NCI-H69 (cell line): ENCODE measurements at places on chromosomes 12 and 14.

- DNase-seq = peak; percentile 91
These were observed 286.5 kb upstream of the TMPO start for GRCh38 chr12:98228683-98229539.

DNA sequence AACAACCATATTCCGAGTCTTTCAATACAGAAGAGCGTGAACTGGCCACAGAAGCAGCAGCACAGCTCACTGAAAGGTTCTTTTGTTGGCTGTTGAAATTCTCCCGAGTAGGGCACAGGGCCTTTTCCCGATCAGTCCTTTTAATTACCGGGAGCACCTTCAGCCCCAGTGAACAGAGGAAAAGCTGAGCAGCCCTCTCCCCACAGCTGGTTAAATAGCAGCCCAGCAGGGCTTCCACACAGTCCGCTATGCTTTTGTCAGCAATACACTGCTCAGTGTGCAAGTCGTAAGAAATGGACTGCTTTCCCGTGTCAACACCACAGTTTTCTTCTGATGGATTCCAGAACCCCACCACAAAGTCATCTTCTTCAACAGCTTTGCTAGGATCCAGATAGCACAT is 61.3 kb downstream of the DICER1 start:
- no peak for DNase-seq

DNA sequence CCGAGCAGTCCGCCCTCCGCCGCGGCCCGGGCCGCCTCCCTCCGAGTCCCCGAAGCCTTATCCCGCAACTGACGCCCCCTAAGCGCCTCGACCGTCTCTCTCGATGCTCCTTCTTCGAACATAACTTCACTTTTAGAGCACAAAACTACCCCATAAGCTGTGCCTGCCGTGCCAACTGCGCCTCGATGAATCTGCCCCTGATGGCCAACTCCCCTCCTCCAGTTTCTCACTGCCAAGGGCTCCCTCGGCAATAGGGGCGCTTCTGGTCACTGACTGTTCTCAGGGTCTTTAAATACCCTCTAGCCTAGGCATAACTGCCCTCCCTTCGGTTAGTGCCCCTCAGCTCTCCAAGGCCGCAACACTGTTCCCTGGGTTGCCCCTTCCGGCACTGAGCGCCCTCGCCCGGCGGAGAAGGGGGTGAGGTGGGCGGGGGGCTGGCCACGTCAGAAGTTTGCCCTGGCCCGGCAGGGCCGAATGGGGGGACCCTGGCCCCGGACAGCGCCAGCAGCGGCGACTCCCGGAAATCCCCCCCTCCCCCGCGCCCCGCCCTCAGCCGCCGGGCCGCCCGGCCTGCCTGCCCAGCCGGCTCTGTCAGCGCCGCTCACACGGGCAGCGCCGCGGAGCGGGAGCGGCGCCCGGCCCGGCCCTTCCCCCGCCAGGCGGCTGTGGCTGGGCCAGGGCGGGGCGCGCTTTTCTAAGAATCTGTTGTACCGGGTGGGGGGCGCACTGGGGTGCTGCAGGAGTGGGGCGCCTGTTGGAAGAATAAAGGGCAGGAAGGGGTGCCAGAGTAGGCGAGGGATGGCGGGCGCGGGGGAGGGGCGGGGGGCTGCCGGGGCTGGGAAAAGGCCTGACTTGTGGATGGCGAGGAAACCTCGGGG is 10.6 kb downstream of the RARG start:
- peak; percentile 79 for DNase-seq

GRCh38 chr12:59067083-59067482 is 146.8 kb upstream of the LRIG3 start:
- peak; percentile 92 for DNase-seq

DNA sequence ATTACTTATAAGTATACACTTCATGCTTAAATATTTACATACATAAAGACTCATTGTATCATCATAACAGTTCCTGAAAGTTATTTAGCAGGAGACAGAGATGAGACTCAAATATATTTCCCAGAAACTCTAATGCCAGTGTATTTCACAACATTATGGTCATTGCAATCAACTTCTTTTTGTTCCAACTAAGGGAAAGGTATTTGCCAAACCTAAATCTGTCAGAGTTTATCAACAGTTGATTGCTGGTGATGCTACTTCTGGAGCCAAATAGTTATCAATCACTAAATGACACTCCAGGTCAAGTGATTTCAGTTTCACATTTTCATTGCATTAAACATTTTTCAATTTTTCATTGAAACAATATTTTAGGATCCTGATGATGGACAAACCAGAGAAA is 72.1 kb upstream of the AVPR1A start:
- DNase-seq = no peak

DNA sequence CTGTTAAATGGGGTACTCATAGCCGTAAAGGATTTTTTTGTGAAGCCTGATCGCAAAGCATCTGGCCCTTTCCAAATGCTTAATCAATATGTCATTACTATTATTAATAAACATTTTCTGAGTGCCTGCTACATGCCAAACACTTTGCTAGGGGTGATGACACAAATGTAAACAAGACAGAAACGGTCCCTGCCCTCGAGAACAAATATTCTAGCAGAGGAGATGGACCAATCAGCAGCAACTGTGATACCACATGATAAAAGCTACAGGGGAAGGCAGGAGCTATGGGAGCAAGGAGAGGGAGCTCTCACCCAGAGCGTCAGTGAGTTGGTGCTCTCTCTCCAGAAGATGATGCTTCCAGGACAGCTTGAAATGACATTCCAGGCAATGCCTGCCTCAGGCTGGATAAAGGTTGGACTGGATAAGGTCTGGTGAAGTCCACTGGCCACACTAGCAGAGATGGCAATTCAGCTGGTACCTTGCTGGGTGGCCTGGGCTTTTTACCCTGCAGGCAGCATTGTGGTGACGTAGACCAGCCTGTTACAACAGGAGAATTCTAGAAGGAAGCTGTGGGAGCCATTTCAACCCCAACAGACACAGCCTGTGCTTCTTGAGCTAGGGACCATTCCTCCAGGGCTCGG is 41.1 kb downstream of the ERH start:
- DNase-seq = no peak

DNA sequence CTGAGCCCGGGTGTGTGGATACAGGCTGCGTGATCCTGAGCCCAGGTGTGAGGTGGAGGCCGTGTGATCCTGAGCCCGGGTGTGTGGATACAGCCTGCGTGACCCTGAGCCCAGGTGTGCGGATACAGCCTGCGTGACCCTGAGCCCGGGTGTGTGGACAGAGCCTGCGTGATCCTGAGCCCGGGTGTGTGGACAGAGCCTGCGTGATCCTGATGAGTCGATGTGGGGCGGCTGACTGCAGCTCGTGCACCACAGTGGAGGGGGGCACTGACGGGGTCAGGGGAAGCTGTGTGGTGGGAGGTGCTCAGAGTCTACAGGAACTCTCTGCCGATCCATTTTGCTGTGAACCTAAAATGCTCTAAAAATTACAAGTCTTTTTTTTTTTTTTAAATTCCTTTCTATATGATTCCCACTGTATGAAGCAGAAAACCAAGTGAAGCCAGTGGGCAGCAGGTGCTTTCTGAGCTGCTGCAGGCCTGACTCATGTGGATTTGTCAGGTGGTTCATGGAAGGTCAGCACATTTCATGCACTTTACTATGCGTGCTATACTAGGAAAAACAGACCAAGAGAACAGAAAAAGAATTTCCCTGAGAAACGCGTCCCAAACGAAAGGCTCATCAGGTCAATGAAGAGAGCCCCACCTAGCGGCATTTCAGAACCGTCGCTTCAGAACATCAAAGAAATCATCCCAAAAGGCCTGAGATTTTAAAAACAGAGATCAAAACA is 19.3 kb downstream of the BRF1 start:
- no peak for DNase-seq

- DNase-seq = no peak
These were observed 107.1 kb downstream of the MYRFL start for GRCh38 chr12:69932154-69932553.

- no peak for DNase-seq
These were observed 26.9 kb downstream of the JAG2 start for GRCh38 chr14:105141486-105142281.

- peak; percentile 92 for DNase-seq
These were observed 16.4 kb upstream of the ESPL1 start for GRCh38 chr12:53251477-53252348.

- peak; percentile 65 for DNase-seq
These were observed 6.2 kb upstream of the PLEKHH1 start for GRCh38 chr14:67526676-67527459.

DNA sequence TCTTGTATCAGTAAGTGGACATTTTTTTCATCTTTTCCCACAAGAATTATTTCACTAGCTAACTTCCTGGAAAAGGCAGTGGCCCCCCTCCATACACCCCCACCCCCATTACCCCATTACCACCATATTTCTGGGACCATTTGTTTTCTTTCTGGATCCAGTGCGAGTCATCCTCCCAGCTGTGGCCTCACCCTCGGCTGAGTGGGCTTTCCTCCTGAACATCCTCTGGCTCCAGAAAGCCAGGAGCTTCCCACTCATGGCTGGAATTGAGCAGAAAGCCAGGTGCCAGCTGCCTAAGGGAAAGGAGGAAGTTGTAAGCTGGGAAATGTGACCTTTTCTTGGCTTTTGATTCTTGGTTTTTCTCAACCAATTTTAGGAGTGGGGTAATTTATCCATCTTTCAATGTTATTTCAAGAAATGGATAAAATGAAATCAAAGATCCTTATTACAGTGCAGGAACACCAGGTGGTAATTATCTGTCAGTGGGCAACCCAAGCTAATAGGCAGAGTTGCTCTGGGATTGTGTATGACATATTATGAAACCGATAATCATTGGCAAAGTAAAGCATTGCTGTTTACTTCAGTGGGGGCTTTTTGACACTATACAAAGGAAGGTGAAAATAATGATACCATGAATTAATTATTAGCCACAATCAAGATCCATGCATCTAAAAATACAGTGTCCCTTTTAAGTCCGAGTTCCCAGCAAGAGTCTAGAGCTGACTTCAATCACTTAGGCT is 124.6 kb downstream of the KICS2 start:
- peak; percentile 48 for DNase-seq

GRCh38 chr12:103933237-103933636 is 3.0 kb downstream of the HSP90B1 start:
- DNase-seq = peak; percentile 35

DNA sequence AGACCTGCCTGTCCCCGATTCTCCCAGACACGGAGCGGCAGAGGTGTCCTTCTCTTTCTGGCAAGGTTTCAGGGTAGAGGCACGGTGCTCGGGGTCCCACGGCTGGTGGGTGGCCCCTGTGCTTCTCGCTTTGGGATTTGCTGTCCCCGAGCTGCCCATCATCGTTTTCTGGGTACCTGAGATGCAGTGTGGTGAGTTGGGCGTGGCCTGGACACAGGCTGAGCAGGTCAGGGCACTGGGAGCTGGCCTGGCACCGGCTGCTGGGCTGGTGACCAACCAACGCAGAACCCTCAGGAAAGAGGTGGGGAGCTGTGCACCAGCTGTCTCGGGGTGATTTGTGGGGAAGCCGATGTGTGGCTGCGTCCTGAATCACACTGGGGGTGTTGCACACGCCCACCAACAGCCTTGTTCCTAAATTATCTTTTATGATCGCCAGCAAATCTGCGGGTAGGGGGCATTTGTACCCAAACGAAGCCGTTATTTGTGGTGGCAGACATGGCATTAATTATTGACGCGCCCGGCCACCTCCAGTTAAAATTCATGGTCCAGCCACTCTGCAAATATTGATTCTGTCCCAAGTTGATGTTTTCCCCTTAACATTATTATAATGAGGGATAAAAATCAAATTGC is 61.0 kb downstream of the KIF26A start:
- DNase-seq = peak; percentile 88

- no peak for DNase-seq
These were observed 15.1 kb downstream of the CHD8 start for GRCh38 chr14:21440859-21441258.

DNA sequence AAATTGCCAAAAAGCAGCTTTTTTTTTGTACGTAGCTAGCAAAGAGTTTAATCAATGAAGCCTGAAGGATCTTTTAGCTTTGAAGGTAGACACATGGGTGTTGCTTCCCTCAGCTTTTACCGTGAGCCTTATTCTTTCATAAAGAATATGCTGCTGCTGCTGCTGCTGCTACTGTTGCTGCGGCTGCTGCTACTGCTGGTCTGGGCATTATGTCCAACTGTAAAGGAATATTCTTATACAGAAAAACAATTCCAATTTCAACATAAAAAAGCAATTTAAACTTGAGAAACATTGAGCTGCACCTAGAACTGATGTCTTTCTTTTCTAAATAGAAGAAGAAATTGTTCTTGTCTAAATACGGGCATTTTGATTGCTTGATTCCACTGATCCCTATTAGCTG is 38.9 kb upstream of the PPP1R12A start:
- DNase-seq = peak; percentile 80
